Heart right ventricle (tissue), 16 donors: ENCODE measurements at places on chromosomes 12 and 14. TPM values are rescaled to one million over a fixed set of nuclear protein-coding genes. Genes with fewer than 3 reads are reported as not detected.

- H3K27me3 ChIP-seq, result peaks cover 53% of the 10 kb centered on the region
- DNase-seq, result no peak
- no peaks in the 10 kb centered on the region for H3K36me3 ChIP-seq
Measured at GRCh38 chr14:106619606-106620005, 1093.2 kb downstream of the TMEM121 start.

GRCh38 chr14:21467616-21468015, 9.1 kb downstream of the RAB2B start:
- no peak for DNase-seq
- no peaks in the 10 kb centered on the region for H3K27me3 ChIP-seq
- peaks cover 21% of the 10 kb centered on the region for H3K36me3 ChIP-seq
- no peak overlapping the region for H3K4me3 ChIP-seq

- H3K27me3 ChIP-seq, result no peaks in the 10 kb centered on the region
- no peaks in the 10 kb centered on the region for H3K4me1 ChIP-seq
- H3K36me3 ChIP-seq, result no peaks in the 10 kb centered on the region
- no peak overlapping the region for H3K27ac ChIP-seq
- H3K4me3 ChIP-seq, result no peak overlapping the region
Measured at GRCh38 chr14:36279306-36280190, 40.9 kb downstream of the MBIP start.

- no peak for DNase-seq
- H3K27ac ChIP-seq, result peak overlapping the region; percentile 36
- no peak overlapping the region for H3K4me3 ChIP-seq
Measured at GRCh38 chr14:89614009-89614691, 197.1 kb upstream of the FOXN3 start.

Gene ACSS3
- polyA plus RNA-seq, result 12.3 TPM

Gene DLGAP5
- 0.07 TPM for polyA plus RNA-seq

Gene MSI1
- 1.1 TPM for polyA plus RNA-seq
